ENCODE measurements at places on chromosomes 2 and 18.

GRCh38 chr2:165069151-165069550 is 113.8 kb upstream of the SLC38A11 start:
- DNase-seq = no peak

- DNase-seq = no peak
Measured at GRCh38 chr18:73381016-73381698, 513.4 kb upstream of the NETO1 start.

GRCh38 chr2:157839822-157840221 is 36.3 kb downstream of the ACVR1 start:
- no peak for DNase-seq

DNA sequence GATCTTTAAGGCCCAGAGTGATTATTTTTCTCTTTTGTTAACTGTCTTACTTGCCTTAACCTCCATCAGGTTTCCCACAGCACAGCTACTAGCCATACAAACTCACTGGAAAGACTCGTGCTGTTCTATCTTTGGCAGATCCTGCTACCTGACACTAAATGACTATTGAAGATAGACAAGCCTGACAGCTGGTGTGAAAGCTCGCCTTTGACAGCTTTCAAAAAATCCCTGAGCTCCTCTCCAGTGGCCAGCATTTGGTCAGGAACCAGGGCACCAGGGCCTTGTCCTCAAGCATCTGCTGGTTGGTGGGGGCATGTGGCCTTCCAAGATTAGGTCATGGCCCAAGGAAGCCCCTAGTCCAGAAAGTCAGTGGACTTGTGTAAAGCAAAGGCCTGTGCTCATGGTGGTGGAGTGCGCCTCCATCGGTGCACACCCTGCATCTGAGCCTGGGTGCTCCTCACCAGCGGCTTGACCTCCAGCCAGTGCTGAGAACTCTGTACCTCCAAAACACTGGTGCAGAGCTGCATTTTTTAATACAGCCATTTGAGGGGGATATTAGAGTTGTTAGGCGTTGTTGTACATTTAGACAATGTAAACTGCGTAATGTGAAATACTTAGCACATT is 158.5 kb downstream of the NCK2 start:
- no peak for DNase-seq

DNA sequence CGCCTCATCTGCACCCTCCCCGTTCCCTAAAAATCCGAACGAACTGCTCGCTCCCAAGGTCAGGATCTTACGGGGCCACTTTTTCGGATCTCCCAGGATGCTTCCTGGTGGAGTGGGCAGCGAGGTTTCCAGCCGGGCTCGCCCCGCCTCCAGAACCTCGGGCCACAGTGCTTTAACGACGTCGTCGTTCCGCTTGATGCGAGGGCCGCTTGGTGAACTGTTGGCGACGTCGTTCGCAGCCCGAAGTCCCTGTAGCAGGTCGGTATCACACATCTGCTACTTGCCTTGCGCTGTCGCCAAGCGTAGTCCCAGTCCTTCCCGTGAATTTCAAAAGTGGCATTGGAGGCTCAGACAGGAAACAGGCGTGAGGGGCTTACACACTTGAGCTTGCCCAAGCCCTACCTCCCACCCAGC is 15.3 kb downstream of the EVX2 start:
- no peak for DNase-seq

DNA sequence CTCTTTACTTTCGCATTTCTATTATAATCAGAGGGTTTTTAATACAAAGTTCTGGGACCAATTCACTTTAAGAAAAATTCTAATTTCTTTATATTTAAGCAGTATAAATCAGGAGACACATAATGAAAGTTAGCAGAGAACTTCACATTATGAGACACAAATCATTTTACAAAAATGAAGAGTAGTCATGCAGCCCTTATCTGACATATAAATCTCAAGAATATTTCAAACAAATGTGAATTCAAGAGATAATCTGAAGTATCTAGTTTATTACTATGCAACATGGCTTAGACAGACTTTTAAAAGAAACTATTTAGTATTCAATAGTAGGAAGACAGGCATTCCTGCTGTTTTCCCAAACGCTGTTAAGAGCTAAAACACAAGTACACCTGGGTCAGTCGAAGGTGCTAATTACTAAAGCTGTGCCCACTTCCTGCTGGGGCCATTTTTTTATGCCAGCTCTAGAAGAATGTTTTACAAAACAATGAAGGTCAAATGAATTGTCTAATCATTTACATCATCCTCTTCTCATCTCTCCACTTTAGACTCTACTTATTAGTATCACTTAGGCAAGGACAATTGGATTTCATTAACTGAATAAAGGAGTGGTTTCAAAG is 40.2 kb downstream of the CWC22 start:
- no peak for DNase-seq

- no peak for DNase-seq
Measured at GRCh38 chr2:109638795-109639194, 24.6 kb downstream of the SOWAHC start.

DNA sequence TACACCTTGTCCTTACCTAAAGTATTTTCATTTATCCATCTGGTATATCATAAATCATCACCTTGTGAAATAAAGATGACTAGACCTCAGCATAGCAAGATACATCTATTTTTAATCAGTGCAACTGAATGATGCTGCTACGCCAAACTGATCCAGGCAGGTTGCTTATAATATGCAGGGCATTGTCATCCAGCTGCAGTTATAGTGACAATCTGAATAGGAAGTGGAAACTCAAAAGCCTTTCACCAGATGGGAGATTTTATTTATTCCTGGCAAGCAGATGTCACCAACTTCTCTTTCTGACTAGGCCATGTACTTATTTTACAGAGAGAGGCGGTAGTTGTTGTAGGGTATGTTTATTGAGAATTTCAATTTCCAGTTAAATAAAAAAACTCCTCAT is 747.3 kb downstream of the ADCYAP1 start:
- no peak for DNase-seq
